ENCODE measurements at places on chromosomes 3 and 15.

- H3K36me3 ChIP-seq: no peaks in the 10 kb centered on the region
- DNase-seq: peak; percentile 76
- peak overlapping the region; percentile 99 for H3K4me3 ChIP-seq
These were observed 2.0 kb downstream of the PDIA5 start for GRCh38 chr3:123068601-123069381.

- peaks cover 16% of the 10 kb centered on the region for H3K36me3 ChIP-seq
- no peak overlapping the region for H3K4me3 ChIP-seq
- H3K27me3 ChIP-seq: no peaks in the 10 kb centered on the region
- DNase-seq: no peak
- peak overlapping the region; percentile 3 for H3K27ac ChIP-seq
These were observed 23.7 kb downstream of the EXOSC7 start for GRCh38 chr3:44999782-45000181.

- H3K27ac ChIP-seq: no peak overlapping the region
- no peak overlapping the region for H3K4me3 ChIP-seq
- no peaks in the 10 kb centered on the region for H3K4me1 ChIP-seq
- no peaks in the 10 kb centered on the region for H3K36me3 ChIP-seq
- no peak for DNase-seq
- H3K27me3 ChIP-seq: no peaks in the 10 kb centered on the region
These were observed 49.0 kb downstream of the POLQ start for GRCh38 chr3:121496786-121497185.

GRCh38 chr15:49750553-49750952, 129.7 kb downstream of the DTWD1 start:
- no peaks in the 10 kb centered on the region for H3K36me3 ChIP-seq
- H3K4me3 ChIP-seq: no peak overlapping the region
- H3K27me3 ChIP-seq: no peaks in the 10 kb centered on the region
- no peak for DNase-seq

DNA sequence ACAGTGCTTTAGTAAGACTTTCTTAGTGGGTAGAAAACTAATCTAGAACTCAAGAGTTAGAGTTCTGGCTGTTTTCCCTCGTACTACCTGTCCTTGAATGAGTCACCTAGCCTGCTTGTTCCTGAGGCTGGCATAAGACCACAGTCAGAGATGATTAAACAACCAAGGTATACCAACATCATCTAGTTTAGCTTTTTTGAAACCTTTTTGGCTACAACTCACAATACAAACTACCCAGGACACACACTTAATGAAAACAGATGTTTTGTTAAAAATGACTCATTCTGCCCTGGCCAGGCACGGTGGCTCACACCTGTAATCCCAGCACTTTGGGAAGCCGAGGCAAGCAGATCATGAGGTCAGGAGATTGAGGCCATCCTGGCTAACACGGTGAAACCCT, 4.6 kb downstream of the MCCC1 start:
- H3K4me1 ChIP-seq: peaks cover 11% of the 10 kb centered on the region
- no peak overlapping the region for H3K27ac ChIP-seq
- H3K27me3 ChIP-seq: no peaks in the 10 kb centered on the region
- no peak overlapping the region for H3K4me3 ChIP-seq

- no peak overlapping the region for H3K27ac ChIP-seq
- H3K27me3 ChIP-seq: no peaks in the 10 kb centered on the region
- H3K36me3 ChIP-seq: no peaks in the 10 kb centered on the region
- no peak overlapping the region for H3K4me3 ChIP-seq
These were observed 449.0 kb upstream of the LMCD1 start for GRCh38 chr3:8052659-8053058.

GRCh38 chr15:65632780-65633375, 11.1 kb downstream of the SLC24A1 start:
- H3K27ac ChIP-seq: no peak overlapping the region
- no peaks in the 10 kb centered on the region for H3K4me1 ChIP-seq
- no peaks in the 10 kb centered on the region for H3K27me3 ChIP-seq
- H3K36me3 ChIP-seq: no peaks in the 10 kb centered on the region
